Fibroblast of lung (primary cell): ENCODE measurements at places on chromosomes 5 and 9.

- H3K27ac ChIP-seq, result no peak overlapping the region
- no peak for DNase-seq
- peaks cover 64% of the 10 kb centered on the region for H3K27me3 ChIP-seq
- H3K4me3 ChIP-seq, result no peak overlapping the region
- H3K36me3 ChIP-seq, result no peaks in the 10 kb centered on the region
Measured at GRCh38 chr5:88663793-88664216, 219.2 kb downstream of the MEF2C start.

DNA sequence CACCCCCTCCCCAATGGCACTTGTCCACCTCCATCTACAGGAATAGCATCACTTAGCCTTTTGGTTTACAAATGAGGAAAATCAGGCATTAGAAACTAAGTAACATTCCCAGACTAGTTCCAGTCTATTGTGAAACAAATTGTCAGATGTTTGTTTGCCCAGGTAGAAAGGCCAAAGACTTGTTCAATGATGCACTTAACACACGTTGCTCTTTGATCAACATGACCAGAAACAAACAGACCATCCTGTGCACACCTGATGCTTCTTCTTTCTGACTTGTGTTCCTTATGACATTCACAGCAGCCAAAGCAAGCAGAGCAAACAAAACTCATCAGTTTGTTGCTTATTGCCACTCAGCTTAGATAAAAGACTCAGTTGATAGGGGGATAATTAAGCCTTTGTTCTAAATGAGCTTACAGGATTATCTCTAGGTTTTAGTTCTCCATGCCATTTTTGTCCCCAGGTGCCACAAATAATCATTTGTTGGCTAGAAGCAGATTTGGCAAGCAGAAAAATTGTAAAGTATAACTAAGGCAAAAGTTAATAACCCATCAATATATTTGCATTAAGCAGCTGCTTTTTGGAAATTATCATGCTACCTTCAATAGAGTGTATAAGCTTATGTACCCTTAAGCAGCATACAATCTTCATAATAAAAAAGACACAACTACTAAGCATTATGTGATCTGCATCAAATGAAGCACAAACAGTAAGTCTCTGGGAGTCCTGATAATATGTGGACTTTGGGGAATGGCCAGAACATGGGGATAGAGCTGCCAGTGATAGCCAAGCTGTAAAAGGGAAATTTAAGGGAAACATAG is 26.3 kb upstream of the FST start:
- no peaks in the 10 kb centered on the region for H3K36me3 ChIP-seq
- no peak for DNase-seq
- no peak overlapping the region for H3K4me3 ChIP-seq
- no peak overlapping the region for H3K27ac ChIP-seq
- no peaks in the 10 kb centered on the region for H3K4me1 ChIP-seq

DNA sequence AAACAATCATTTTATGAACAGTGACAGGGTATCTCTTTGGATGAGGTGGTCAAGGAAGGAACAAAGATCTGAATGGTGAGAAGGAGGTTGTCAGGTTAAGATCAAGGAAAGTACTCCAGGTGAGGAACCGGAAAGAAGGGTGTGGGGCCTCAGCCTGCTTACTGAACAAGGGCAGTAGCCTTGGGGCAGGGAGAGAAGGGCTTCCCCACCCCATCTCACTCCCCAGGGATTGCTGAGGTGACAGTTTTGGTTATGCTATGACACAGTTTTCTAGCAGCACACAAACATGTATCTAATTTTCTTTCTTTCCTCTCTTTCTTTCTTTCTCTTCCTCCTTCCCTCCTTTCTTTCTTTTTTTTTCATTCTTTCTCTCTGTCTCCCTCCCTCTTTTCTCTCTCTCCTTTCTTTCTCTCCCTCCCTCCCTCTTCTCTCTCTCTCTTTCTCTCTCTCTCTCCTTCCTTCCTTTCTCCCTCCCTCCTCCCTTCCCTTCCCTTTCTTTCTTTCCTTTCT is 4.1 kb upstream of the HDHD3 start:
- no peaks in the 10 kb centered on the region for H3K27me3 ChIP-seq
- H3K4me1 ChIP-seq, result no peaks in the 10 kb centered on the region
- H3K4me3 ChIP-seq, result no peak overlapping the region
- no peak for DNase-seq

- H3K36me3 ChIP-seq, result no peaks in the 10 kb centered on the region
- no peak overlapping the region for H3K27ac ChIP-seq
- no peak for DNase-seq
- H3K4me3 ChIP-seq, result no peak overlapping the region
- H3K4me1 ChIP-seq, result no peaks in the 10 kb centered on the region
Measured at GRCh38 chr9:98456156-98456613, 200.7 kb upstream of the TBC1D2 start.

DNA sequence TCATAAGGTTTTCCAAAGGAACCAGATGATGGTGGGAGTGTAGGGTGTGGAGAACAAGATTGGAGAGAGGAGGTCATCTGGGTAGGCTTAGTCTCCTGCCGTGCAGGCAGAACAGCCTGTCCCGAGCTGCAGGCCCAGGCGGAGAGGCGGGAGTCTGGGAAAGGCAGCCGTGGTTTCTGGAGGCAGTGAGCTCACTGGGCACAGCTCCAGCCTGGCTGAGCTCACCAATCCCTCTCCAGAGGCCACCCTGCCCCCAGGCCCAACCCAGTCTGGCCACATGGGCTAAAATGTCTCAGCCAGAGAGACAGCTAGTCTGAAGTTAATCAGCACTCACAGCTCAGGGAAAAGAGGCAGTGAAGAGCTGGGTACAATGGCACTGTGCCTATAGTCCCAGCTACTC is 12.3 kb downstream of the P4HA2 start:
- DNase-seq, result peak; percentile 97
- H3K4me3 ChIP-seq, result no peak overlapping the region
- H3K36me3 ChIP-seq, result peaks cover 16% of the 10 kb centered on the region
- H3K4me1 ChIP-seq, result peaks cover 9% of the 10 kb centered on the region
- H3K27ac ChIP-seq, result peak overlapping the region; percentile 62
